ENCODE measurements at places on chromosomes 2 and 18. TPM values are rescaled to one million over a fixed set of nuclear protein-coding genes. Genes with fewer than 3 reads are reported as not detected.

- no peak for DNase-seq
Observed at GRCh38 chr2:53793261-53793660, 6.4 kb downstream of the ERLEC1 start.

- DNase-seq: no peak
Observed at GRCh38 chr2:106183101-106183696, 10.9 kb downstream of the UXS1 start.

DNA sequence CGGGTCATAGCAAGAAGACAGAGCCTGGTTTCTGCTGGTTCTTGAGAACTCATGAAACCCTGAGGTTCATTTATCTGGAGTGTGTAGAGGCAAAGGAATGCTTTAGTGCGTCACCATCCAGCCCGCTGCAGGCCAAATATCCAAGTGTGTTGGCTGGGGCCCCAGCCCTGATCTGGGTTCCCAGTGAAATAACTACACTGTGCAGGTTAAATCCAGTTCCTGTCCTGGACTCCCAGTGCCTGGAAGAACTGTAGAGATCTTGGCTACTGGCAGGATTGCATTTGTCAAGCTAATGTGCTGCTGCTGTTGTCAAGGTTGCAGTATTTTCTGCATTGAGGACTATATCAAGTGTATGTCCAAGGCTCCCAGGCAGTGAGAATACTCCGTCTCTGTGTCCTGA is 89.9 kb downstream of the MAPK4 start:
- no peak for DNase-seq

- DNase-seq: no peak
Observed at GRCh38 chr2:224938651-224939182, 103.6 kb downstream of the DOCK10 start.

GRCh38 chr2:188601927-188602326 is 310.3 kb downstream of the GULP1 start:
- no peak for DNase-seq

- no peak for DNase-seq
Observed at GRCh38 chr18:44602380-44602779, 78.3 kb upstream of the SETBP1 start.

DNA sequence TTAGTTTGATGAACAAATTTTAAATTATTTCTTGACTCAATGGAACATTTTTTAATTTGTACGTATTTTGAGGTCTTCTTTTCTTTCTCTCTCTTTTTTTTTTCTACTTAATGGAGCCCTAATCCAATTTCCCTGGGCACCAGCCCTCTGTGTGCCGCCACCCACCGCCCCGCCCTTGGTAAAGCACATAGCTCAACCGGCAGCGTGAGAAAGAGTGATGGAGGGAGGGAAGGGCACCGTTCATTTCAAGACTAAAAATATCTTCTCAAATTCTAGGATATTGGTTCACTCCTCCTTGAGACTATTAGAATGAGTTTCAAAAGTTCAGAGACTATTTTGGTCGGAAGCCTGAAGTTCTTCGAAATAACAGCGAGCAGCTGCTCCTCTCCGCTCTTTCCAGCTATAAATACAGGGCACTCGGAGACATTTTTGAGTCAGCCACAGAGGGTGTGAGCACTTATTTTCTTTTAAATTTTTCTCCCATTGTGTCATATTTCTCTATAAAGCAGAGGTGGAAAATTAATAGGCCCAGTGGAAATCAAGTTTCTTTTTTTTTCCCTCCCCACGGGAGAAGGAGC is 731.7 kb upstream of the ID2 start:
- DNase-seq: no peak

- DNase-seq: no peak
Observed at GRCh38 chr18:8277270-8277669, 332.0 kb upstream of the RAB12 start.

DNA sequence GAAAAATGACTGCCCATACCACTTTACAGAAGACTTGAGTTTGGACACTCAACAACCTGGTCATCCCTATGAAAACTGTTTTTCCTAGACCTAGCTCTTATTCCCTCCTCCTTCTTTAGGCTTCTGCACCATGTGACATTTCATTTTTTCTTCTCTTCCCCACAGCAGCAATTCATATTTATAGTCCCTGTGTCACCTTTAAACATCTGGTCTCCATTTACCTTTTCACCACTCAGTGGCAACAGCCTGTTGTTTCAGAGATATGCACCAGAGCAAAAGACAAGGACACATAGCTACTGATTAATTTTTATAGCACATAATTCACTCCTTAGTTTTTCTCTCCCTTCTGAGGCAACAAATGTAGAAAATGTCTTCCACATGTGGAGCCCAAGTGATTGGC is 118.7 kb downstream of the RIT2 start:
- DNase-seq: no peak

- DNase-seq: peak; percentile 95
Observed at GRCh38 chr2:69724540-69725159, 17.3 kb upstream of the ANXA4 start.

GRCh38 chr2:95008306-95008705 is 17.2 kb upstream of the MAL start:
- DNase-seq: no peak

GRCh38 chr2:220550995-220551700 is 923.7 kb downstream of the SLC4A3 start:
- DNase-seq: no peak

GRCh38 chr2:109020217-109020637 is 31.2 kb upstream of the EDAR start:
- no peak for DNase-seq

DNA sequence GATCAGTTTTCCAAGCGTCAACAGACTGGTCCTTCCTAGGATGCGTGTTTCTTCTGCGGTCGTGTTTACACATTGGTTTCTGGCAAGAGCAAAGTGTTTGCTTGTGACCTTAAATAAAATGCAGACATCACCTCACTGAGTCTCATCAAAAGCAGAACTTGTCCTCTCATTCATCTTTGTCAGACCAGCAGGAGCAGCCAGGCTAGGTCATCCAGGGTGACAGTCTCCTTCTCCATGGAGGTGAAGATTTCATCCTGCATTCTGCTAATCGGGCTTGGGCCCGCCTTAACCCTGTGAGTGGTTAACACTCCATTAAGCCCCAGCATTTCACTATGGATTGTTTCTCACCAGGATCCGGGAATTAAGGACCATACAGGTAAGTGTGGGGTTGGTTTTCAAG is 64.2 kb upstream of the PID1 start:
- no peak for DNase-seq

- no peak for DNase-seq
Observed at GRCh38 chr18:48297139-48297538, 112.0 kb downstream of the ZBTB7C start.

- DNase-seq: no peak
Observed at GRCh38 chr2:163662141-163662780, 73.5 kb downstream of the FIGN start.

DNA sequence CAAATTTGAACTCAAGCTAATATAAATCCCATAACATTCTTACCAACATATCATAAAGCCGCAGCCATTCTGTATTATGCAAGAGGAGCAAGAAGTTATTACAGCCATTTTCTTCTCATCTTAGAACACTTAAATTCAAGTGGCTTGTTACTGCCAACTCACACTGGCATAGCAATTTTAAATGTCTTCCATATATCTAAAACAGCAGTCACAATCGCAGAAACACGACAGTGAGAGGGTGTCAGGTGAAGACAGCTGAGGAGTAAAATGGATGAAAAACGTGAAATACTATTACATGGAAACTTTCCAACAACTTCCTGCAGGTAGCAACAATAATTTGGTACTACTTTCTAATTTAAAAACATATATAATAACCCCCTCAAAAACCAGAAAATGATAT is 17.9 kb downstream of the PPP3R1 start:
- no peak for DNase-seq

DNA sequence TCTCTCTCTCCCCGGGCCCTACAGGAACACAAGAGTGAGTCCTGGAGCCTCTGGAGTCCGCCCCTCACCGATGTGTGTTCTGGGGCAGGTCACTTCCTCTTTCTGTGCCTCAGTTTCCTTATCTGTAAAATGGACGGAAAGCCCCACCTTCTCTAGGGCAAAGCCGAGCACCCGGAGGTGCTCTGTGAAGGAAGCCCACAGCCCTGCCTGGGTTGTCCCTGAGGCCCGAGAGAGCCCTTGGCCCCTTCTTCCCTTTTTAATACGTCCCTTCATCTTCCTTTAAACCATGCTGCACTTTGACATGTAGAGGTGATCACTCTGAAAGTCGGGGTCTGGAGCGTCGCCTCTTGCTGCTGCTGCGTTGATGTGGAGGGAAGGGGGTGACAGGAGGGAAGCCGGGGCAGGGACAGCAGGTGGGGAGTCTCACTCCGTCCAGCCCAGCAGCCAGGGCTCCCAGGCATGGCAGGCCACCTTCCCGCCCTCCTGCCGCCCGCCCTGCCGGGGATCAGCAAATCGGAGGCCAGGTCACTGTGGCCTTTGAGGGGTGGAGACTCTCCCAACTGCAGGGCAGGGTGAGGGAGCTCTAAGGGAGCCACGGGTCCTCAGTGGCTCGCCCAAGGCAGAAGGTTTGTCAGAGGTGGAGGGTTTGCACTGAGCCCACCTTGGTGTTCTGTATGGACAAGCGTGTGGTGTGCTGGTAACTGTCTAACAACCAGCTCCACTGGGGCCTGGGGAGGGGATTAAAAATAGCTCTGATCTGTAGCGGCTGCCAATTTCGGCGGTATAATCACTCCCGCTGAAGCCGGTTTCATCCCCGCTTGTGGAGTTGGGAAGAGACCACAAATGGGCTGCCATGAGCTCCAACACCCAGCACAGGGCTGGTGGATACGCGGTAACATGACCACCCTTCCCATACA is 135.9 kb upstream of the ID2 start:
- DNase-seq: peak; percentile 47

DNA sequence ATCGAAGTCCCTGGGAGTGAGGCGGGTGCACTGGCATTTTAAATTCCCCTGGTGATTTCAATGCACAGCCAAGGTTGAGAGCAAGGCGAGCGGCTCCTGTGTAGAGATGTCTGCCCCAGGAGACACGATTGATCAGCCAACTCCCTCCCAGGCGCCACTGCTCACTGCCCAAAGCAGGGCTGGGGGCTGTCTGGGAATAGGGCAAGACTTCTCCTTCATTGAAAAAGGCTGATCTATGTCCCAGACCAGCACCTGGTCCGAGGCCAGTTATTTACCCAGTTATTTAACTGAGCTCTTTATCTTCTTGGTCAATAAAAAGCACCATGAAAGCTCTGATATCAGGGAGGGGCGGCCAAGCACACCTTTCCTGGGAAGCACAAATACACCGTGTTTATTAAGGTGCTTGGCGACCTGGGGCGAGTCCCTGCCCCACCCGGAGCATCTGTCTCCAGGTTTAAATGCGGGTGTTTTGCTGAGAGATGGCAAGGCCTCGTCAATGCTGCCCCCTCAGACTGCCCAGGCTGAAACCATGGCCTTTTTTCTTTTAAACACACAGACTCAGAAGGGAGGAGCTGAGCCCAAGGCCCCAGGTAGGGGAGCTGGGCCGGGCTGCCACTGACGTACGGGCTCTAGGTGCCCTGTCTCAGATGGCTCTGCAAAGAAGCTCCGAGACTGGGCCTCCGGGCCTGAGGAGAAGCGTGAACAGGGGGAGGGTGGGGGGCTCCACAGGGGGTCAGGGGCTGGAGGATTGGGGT is 73.9 kb upstream of the HPCAL1 start:
- peak; percentile 15 for DNase-seq

DNA sequence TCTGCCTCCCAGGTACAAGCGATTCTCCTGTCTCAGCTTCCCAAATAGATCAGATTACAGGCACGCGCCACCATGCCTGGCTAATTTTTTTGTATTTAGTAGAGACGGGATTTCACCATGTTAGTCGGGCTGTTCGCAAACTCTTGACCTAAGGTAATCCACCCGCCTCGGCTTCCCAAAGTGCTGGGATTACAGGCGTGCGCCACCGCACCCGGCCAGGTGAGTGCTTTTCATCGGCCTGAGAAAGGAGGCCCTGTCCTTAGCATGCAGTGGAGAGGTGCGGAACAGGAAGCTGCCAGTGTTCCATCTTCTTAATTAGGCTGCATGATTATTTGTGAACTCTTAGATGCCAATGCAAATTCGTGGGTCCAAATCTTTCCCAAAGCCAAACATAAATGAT is 125.7 kb upstream of the THSD7B start:
- no peak for DNase-seq

DNA sequence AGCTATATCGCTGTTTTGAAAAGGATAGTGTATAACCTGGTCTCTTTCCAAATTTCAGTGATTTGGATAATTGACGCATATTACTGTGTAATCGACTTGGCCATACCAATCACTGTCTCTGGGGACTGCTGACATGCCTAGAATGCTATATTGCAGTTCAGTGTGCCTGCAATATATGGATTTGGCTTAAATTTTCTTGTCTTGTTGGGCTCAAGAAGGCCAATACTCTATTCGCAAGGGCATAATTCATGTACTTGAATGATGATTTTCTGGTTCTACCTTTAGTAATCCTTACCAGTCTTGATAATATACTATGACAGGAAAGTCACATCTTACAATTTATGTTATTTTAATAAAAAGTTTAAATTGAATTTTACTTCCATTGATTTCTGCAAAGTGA is 21.7 kb upstream of the THUMPD2 start:
- no peak for DNase-seq

Gene TMEM150A
- total RNA-seq: 15.8 TPM

DNA sequence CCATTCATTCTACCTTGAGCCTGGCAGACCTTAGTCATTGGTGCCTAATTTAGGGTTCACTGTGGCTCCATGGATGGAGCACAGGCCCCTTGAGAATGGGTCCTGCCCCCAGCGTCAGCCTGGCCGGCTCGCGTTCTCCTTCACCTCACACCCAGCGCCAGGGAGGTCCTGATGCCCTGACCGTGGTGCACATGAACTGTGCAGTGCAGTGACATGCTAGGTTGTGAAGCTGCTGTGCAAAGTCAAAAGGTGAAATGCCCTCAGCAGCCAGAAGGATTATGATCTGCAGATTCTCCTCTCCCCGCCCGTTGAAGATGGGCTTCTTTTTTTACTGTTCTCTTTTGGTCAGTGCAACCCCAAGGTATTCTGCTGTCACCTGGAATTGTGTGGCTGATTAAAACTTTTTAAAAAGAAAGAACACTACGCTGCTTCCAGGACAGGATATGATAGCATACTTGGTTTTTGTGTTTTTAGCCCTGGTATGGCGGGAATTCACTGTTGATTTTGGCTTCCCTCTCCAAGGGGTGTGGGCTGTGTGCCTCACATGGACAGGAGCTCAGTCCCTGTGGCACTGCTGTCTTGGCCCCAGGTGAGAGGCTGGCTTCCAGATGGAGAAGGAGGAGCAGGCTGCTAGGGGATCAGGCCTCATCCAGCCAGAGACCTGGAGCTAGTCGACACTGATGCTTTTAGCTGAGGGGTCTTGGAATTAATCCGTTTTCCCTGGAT is 49.4 kb upstream of the MCFD2 start:
- no peak for DNase-seq

Gene DTNA
- 81.8 TPM for total RNA-seq
